Keratinocyte (primary cell): ENCODE measurements at places on chromosomes 3 and 15. TPM values are rescaled to one million over a fixed set of nuclear protein-coding genes. Genes with fewer than 3 reads are reported as not detected.

- no peak for DNase-seq
- no peak overlapping the region for H3K27ac ChIP-seq
- no peaks in the 10 kb centered on the region for H3K27me3 ChIP-seq
Observed at GRCh38 chr3:70989174-70989573, 594.4 kb downstream of the FOXP1 start.

Gene RARB
- 0.03 to 0.18 TPM (median 0.06 TPM) in 3 replicates for polyA plus RNA-seq

- H3K27me3 ChIP-seq = no peaks in the 10 kb centered on the region
- H3K27ac ChIP-seq = no peak overlapping the region
- H3K4me3 ChIP-seq = no peak overlapping the region
- peaks cover 21% of the 10 kb centered on the region for H3K4me1 ChIP-seq
- DNase-seq = no peak
Observed at GRCh38 chr3:186473166-186473565, 71.0 kb downstream of the CRYGS start.

DNA sequence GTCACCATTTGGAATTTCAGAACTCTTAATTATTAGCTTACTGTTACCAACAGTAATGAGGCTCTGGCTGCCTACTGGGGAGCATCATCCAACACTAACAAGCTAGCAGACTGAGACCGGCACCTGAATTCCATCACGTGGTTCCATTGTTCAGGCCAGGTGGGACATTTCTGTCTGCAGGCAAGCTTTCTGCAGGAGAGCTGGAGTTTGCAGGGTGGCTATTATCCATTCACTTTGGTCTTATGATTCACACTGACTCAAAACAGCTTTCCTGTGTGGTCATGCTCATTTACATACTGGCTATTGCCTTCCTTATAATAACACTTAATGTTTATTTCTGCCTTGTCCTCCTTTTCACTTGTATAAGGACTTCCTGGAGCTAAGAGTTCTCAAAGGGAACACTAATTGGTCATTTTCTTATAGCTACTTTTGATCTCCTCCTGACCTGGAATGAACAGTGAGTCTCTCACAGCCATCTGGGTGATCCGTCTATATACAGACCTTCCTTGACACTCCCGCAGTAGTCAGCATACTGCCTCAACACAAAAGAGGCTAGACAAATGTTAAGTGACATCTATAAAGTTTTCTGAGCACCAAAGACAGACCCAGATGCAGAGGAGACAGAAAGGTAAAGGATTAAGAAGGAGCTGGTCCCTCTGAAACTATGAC, 695.4 kb downstream of the FHIT start:
- peak; percentile 69 for DNase-seq
- peaks cover 13% of the 10 kb centered on the region for H3K4me1 ChIP-seq
- no peak overlapping the region for H3K27ac ChIP-seq
- no peak overlapping the region for H3K4me3 ChIP-seq

- no peak for DNase-seq
- no peak overlapping the region for H3K27ac ChIP-seq
- no peak overlapping the region for H3K4me3 ChIP-seq
- no peaks in the 10 kb centered on the region for H3K4me1 ChIP-seq
Observed at GRCh38 chr15:54094661-54095060, 116.4 kb downstream of the UNC13C start.

DNA sequence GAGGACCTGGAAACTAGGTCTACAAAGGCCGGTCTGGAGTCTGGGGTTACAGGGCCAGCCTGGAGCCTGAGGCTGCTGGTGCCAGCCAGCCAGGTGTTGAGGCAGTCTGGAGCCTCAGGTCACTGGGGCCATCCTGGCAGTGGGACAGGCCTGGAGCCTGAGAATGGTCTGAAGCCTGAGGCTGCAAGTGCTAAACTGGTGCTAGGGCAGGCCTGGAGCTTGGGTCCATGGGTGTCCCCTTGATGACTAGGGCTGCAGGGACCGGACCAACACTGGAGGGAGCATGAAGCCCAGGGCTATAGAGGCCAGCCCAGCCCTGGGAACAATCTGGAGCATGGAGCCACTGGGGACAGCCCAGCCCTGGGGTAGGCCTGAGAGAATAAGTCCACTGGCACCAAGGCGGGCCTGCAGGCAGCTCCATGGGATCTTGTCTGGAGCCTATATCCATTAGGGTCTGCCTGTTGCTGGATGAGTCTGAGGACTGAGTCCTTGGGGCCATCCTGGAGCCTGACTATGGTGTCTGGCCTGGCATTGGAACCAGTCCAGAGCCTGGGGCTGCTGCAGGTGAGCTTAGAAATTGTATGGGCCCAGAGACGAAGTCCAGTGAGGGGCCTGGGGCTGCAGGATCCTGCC, 101.9 kb downstream of the GLDN start:
- no peaks in the 10 kb centered on the region for H3K27me3 ChIP-seq
- no peak overlapping the region for H3K4me3 ChIP-seq
- H3K27ac ChIP-seq = no peak overlapping the region
- H3K36me3 ChIP-seq = no peaks in the 10 kb centered on the region

- H3K27me3 ChIP-seq = no peaks in the 10 kb centered on the region
- H3K4me3 ChIP-seq = peak overlapping the region; percentile 85
- H3K36me3 ChIP-seq = no peaks in the 10 kb centered on the region
- DNase-seq = no peak
- peaks cover 11% of the 10 kb centered on the region for H3K4me1 ChIP-seq
Observed at GRCh38 chr3:157174290-157174648, 14.3 kb upstream of the CCNL1 start.

- H3K36me3 ChIP-seq = no peaks in the 10 kb centered on the region
- no peak overlapping the region for H3K27ac ChIP-seq
- no peak overlapping the region for H3K4me3 ChIP-seq
- H3K27me3 ChIP-seq = no peaks in the 10 kb centered on the region
- no peak for DNase-seq
Observed at GRCh38 chr3:16723978-16724377, 118.8 kb upstream of the DAZL start.

Gene RBPMS2
- polyA plus RNA-seq = not detected in 3 replicates

- no peak overlapping the region for H3K27ac ChIP-seq
- H3K36me3 ChIP-seq = peaks cover 4% of the 10 kb centered on the region
- no peak overlapping the region for H3K4me3 ChIP-seq
- no peaks in the 10 kb centered on the region for H3K27me3 ChIP-seq
- no peaks in the 10 kb centered on the region for H3K4me1 ChIP-seq
- DNase-seq = no peak
Observed at GRCh38 chr15:44144184-44144583, 50.9 kb downstream of the FRMD5 start.

GRCh38 chr15:101120987-101121386, 130.9 kb downstream of the CHSY1 start:
- no peak for DNase-seq
- no peaks in the 10 kb centered on the region for H3K27me3 ChIP-seq
- no peak overlapping the region for H3K27ac ChIP-seq
- no peak overlapping the region for H3K4me3 ChIP-seq
- H3K36me3 ChIP-seq = no peaks in the 10 kb centered on the region
- peaks cover 7% of the 10 kb centered on the region for H3K4me1 ChIP-seq

DNA sequence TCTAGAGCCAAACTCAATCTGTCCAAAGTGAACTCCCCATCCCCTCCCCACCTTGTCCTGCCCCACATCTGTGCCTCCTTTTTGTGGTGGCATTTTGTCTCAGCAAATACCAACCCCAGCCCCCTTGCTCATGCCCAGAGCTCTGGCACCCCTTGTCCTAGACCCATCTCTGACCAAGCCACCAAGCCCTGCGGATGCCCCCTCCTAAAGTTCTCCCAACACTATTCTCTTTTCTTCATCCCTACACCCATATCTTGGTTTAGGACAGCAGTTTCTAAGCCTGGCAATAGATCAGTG, 17.7 kb downstream of the ACAA1 start:
- DNase-seq = no peak
- H3K4me1 ChIP-seq = no peaks in the 10 kb centered on the region
- H3K36me3 ChIP-seq = peaks cover 14% of the 10 kb centered on the region
- no peak overlapping the region for H3K27ac ChIP-seq

- no peak for DNase-seq
- H3K4me3 ChIP-seq = no peak overlapping the region
- H3K27me3 ChIP-seq = no peaks in the 10 kb centered on the region
- H3K4me1 ChIP-seq = no peaks in the 10 kb centered on the region
Observed at GRCh38 chr3:69628951-69629350, 110.3 kb upstream of the MITF start.

- no peak overlapping the region for H3K27ac ChIP-seq
- no peak for DNase-seq
- H3K4me3 ChIP-seq = no peak overlapping the region
- H3K4me1 ChIP-seq = no peaks in the 10 kb centered on the region
- H3K36me3 ChIP-seq = no peaks in the 10 kb centered on the region
- H3K27me3 ChIP-seq = no peaks in the 10 kb centered on the region
Observed at GRCh38 chr3:167228135-167228534, 152.0 kb downstream of the ZBBX start.

Gene ADAMTS7
- polyA plus RNA-seq = 0.13 to 0.68 TPM (median 0.24 TPM) in 3 replicates

GRCh38 chr3:139302801-139303113, 41.1 kb upstream of the MRPS22 start:
- H3K27ac ChIP-seq = no peak overlapping the region
- H3K27me3 ChIP-seq = no peaks in the 10 kb centered on the region
- no peak overlapping the region for H3K4me3 ChIP-seq
- no peaks in the 10 kb centered on the region for H3K36me3 ChIP-seq
- peaks cover 20% of the 10 kb centered on the region for H3K4me1 ChIP-seq

- no peaks in the 10 kb centered on the region for H3K4me1 ChIP-seq
- peak overlapping the region; percentile 1 for H3K27ac ChIP-seq
- no peaks in the 10 kb centered on the region for H3K27me3 ChIP-seq
- DNase-seq = no peak
- peaks cover 9% of the 10 kb centered on the region for H3K36me3 ChIP-seq
Observed at GRCh38 chr15:34161329-34161963, 48.5 kb downstream of the KATNBL1 start.

DNA sequence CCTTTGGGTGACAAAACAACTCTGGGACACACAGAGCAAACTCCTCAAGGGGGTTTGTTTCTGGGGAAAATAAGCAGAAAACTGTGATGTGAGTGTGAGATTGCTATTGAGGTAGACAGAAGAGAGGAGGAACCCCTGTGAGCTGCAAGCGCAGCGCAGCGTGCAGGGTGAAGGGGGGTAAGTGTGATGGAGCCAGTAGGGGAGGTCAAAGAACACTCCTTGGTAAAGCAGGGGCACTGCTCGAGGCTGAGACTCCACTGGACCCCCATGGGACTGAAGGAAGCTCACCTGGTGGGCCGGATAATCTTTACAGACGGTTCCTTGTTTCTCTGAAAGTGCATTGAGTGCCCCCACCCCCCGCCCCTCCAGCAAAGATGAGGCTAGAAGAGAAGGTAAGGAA, 7.5 kb downstream of the INAFM2 start:
- no peak overlapping the region for H3K27ac ChIP-seq

DNA sequence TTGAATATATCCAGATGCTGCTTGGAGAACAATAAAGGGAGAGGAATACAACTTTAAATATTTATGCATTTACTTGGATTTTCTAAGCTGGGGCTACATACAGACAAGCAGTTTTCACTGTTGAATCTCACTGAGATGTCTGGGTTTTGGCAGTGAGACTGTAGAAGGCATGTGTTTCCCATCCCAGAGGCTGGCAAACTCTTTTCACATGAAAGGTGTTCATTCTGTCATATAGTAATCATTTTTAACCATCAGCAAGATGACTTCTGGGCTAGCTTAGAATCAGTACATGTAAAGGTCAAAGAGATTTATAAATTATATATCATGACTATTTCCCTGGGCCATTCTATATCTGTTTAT, 218.7 kb upstream of the SGO1 start:
- H3K27ac ChIP-seq = no peak overlapping the region
- DNase-seq = no peak
- no peaks in the 10 kb centered on the region for H3K4me1 ChIP-seq
- H3K4me3 ChIP-seq = no peak overlapping the region
- no peaks in the 10 kb centered on the region for H3K27me3 ChIP-seq
- no peaks in the 10 kb centered on the region for H3K36me3 ChIP-seq

DNA sequence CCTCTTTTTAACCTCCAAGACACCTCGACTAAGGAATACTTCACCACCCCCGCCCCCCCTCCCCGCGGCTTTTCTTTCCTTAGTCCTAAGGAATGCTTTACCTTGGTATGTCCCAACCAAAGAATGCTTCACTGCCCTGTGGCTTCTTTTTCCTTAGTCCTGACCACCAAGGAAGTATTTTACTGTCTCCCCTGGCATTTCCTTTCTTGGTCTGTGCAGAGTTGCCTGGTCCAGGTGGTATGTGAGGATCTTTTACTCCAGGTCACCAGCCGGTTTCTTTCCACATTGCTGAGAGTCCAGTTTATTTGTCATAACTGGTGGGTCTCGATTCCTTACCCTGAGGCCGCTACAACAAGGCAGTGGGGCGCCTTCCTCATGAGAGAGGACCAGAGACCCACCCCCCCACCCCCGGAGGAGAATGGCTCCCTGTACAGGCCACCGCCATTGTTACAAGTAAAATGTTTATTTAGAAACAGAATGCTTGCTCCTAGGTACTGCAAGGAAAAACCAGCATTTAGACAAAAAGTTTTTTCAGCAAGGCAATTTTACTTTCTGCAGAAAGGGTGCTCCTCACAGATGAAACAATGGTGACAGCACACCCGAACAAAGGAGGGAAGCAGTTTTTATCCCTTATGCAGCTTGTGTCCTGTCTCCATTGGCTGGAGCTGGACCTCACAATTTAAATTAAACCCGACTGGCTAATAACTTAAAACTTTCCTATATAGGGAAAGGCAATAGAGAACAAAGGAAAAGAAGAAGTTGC, 23.1 kb upstream of the MTHFS start:
- no peak for DNase-seq
- H3K27ac ChIP-seq = no peak overlapping the region
- H3K27me3 ChIP-seq = no peaks in the 10 kb centered on the region
- peaks cover 8% of the 10 kb centered on the region for H3K36me3 ChIP-seq
- no peak overlapping the region for H3K4me3 ChIP-seq

- no peaks in the 10 kb centered on the region for H3K36me3 ChIP-seq
- no peak overlapping the region for H3K27ac ChIP-seq
- no peak overlapping the region for H3K4me3 ChIP-seq
- no peak for DNase-seq
- peaks cover 24% of the 10 kb centered on the region for H3K4me1 ChIP-seq
Observed at GRCh38 chr15:70704166-70704565, 59.2 kb downstream of the UACA start.

GRCh38 chr3:89238846-89239245, 131.4 kb downstream of the EPHA3 start:
- H3K4me3 ChIP-seq = no peak overlapping the region
- no peak for DNase-seq
- H3K27ac ChIP-seq = no peak overlapping the region
- no peaks in the 10 kb centered on the region for H3K27me3 ChIP-seq
- no peaks in the 10 kb centered on the region for H3K36me3 ChIP-seq

Gene SCAPER
- 2.1 to 5.2 TPM (median 4.5 TPM) in 3 replicates for polyA plus RNA-seq

DNA sequence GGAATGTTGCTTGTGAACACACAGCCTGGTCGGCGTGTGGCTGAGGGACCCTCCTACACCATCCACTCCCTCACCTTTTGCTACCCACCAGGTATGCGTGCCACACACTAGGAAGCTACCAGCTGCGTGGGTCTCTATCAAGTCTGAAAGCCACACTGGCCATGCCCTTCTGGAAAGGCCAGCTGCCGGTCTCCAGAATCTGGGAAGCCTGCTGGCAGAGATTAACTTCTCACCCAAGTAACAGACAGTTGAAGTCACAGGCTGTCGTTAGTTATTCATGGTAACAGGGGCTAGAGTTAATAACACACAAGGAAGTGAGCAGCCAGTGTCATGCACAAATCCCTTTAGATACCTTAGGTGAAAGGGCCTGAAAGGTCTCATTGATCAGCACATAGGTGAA, 48.1 kb downstream of the SUSD5 start:
- no peak for DNase-seq
- H3K4me1 ChIP-seq = no peaks in the 10 kb centered on the region
- no peak overlapping the region for H3K4me3 ChIP-seq
- H3K27me3 ChIP-seq = peaks cover 6% of the 10 kb centered on the region

Gene FBXO40
- polyA plus RNA-seq = not detected in 3 replicates

GRCh38 chr15:57559875-57560274, 31.8 kb upstream of the MYZAP start:
- no peak overlapping the region for H3K4me3 ChIP-seq
- no peak overlapping the region for H3K27ac ChIP-seq
- DNase-seq = no peak
- no peaks in the 10 kb centered on the region for H3K36me3 ChIP-seq
